Mesothelial cell of epicardium (in vitro differentiated cells): ENCODE measurements at places on chromosomes 2 and 18. TPM values are rescaled to one million over a fixed set of nuclear protein-coding genes. Genes with fewer than 3 reads are reported as not detected.
A peak's percentile ranks its signal among the peaks of the same experiment; 100 is the strongest.

FAM124B gene
- 0.09 TPM in 1 of 3 replicates, not detected in the others for total RNA-seq

- H3K4me3 ChIP-seq: peak within 1 kb of the TSS; percentile 92
- DNase-seq: peak; percentile 65
- no peaks in the 10 kb centered on the region for H3K36me3 ChIP-seq
- H3K27me3 ChIP-seq: peaks cover 7% of the 10 kb centered on the region
Measured at GRCh38 chr2:235493775-235494715, at the start of gene AGAP1. Gene AGAP1 (plus strand): TSS chr2:235494043.

DNA sequence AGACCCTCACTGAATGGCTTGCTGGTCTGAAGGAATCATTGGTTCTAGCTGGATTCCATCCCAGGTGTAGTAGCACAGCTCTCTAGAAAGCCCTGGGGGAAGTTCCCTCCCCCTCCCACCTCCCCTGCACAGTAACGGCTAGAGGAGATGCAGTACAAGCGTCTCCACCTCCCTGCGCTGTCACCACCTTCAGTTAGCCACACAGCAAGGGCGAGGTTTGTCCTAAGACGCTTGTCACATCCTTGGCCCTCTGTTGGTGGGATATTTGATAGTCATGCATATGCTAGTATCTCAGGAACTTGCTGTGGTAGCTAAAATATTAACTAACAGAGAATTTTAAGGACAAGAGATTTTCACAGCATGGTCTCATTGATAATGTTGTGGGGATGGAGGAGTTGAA, 19.4 kb downstream of the TRAPPC12 start:
- no peaks in the 10 kb centered on the region for H3K27me3 ChIP-seq
- H3K4me1 ChIP-seq: no peaks in the 10 kb centered on the region
- H3K4me3 ChIP-seq: no peak overlapping the region

DNA sequence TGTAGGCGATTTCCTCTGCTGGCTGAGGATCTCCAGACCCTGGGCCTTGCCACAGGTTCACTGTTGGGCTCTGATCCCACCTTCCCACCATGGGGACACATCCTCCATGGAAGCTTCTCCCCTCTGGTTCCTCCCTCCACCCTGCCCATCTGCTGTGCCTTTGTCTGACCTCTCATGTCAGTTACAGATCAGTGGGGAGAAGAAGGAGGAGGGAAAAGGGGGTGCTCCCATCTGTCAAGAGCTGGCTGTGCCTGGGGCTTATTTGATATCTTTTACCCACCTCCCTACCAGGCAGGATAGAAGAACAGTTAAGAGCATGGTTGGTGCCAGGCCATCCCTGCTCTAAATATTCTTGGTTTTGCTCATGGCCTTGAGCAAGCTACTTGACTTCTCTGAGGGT, 12.3 kb upstream of the DNAJB2 start:
- peaks cover 21% of the 10 kb centered on the region for H3K27me3 ChIP-seq
- H3K4me3 ChIP-seq: no peak overlapping the region
- no peak overlapping the region for H3K27ac ChIP-seq
- H3K4me1 ChIP-seq: peaks cover 6% of the 10 kb centered on the region
- H3K36me3 ChIP-seq: no peaks in the 10 kb centered on the region

- DNase-seq: no peak
- H3K4me1 ChIP-seq: peaks cover 42% of the 10 kb centered on the region
- H3K27me3 ChIP-seq: peaks cover 19% of the 10 kb centered on the region
- no peak overlapping the region for H3K4me3 ChIP-seq
- no peaks in the 10 kb centered on the region for H3K36me3 ChIP-seq
- no peak overlapping the region for H3K27ac ChIP-seq
Measured at GRCh38 chr2:221200184-221200839, 371.8 kb downstream of the EPHA4 start.
